Activated naive CD8-positive, alpha-beta T cell treated with anti-CD3 and anti-CD28 coated beads, Interleukin-2, amount 50 U/mL, for 16 hours (primary cell): ENCODE measurements at places on chromosomes 4 and X.

DNA sequence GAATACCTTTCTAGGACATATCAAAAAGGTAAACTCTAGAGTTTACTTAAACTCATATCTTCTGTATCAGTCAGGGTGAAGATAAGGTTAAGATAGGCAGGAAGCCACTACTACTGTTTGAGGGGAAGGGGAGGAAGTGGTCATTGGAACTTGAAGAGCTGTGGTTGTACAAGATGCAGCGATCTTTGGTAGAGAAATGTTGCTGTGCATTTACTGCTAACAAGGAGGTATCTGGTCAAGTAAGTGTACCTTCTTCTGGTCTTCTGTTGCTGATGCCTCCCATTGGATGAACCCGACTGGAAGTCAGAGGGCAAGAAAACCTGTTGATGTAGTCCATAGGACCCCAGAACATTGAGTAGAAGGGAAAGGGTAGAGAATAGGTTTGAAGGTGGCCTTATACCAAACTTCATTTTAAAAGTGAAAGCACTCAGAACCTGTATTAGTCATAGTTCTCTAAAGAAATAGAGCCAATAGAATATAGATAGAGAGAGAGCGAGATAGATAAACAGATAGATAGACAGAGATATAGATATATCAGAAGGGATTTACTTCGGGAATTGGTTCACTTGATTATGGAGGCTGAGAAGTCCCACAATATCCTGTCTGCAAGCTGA, 47.9 kb upstream of the TSPAN5 start:
- DNase-seq = no peak

GRCh38 chrX:53481093-53481492, 46.9 kb upstream of the HSD17B10 start:
- DNase-seq = no peak

DNA sequence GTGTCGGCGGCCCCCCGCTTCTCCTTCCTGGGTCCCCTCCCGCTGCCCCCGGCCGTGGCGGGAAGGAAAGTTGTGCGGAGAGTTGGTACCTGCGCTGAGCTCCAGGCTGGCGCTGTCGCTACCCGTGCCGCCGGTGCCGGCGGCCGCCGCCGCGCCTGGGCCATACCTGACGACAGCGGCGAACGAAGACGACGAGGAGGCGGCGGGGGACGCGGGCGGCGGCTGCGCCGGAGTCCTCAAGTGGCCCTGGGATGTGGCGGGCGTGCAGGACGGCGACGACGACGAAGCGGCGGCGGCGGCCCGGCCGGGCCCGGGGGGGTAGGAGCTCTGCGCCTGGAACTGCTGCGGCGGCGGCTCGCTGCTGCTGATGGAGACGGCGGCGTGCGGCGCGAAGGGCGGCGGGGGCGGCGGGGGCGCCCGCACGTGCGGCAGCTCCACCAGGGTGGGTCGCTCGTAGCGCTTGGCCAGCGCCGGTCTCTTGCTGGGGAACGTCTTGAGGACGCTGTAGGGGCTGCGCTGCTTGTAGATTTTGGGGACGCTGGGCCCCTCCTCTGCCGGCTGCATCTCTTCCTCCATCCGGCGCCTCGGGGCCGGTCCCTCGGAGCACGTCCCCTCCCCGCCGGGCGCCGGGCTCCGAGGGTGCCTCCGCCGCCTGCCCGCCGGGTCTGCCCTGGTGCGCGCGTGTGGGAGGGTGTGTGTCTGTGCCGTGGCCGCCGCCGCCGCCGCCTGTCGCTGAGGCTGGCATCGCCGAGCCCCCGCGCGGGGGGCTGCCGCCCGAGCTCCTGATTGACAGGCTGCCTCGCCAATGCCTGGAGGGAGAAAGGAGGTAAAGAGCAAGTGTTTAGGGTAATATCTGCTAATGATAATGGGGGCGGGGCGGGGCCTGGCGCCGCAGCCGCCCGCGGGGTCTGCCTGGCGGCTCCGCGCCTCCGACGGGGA, 618 bp downstream of the BEND4 start:
- DNase-seq = no peak

DNA sequence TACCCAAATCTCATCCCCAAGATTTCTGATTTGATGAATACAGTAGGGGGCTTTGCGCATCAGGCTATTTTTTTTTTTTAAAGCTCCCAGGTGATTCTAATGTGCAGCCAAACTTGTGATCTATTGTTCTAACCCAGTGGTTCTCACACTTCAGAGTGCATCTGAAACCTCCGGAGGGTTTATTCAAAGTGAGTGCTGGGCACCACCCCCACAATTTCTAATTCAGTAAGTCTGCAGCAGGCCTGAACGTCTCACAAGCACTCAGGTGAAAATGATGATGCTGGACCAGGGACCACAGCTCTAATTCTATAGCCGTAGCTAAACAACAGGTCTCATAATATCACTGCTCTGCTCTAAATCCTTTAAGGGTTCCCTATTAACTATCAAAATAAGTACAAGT, 211.4 kb downstream of the FMR1NB start:
- DNase-seq = no peak

- DNase-seq = no peak
Observed at GRCh38 chr4:86338989-86339388, 20.9 kb downstream of the MAPK10 start.

GRCh38 chr4:141238186-141238585, 17.5 kb downstream of the ZNF330 start:
- no peak for DNase-seq

GRCh38 chr4:9923195-9923812, 98.0 kb downstream of the SLC2A9 start:
- DNase-seq = no peak

DNA sequence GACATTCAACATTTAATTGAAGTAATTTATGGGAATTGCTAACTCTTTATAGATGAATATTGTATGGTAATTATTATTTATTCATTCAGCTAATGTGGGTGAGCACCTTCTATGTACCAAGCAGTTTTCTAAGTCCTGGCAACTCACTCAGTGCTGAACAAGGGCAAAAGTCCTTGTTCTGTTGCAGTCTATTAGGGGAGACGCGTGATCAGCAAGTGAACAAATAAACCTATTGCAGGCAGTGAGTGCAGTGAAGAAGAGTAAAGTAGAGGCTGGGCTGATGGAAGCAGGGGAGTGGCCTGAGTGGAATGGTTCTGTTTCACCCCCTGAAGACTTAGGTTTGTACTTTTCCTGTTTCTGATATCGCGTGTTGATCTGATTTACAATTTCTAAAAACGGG, 214.3 kb downstream of the RAPGEF2 start:
- DNase-seq = no peak

DNA sequence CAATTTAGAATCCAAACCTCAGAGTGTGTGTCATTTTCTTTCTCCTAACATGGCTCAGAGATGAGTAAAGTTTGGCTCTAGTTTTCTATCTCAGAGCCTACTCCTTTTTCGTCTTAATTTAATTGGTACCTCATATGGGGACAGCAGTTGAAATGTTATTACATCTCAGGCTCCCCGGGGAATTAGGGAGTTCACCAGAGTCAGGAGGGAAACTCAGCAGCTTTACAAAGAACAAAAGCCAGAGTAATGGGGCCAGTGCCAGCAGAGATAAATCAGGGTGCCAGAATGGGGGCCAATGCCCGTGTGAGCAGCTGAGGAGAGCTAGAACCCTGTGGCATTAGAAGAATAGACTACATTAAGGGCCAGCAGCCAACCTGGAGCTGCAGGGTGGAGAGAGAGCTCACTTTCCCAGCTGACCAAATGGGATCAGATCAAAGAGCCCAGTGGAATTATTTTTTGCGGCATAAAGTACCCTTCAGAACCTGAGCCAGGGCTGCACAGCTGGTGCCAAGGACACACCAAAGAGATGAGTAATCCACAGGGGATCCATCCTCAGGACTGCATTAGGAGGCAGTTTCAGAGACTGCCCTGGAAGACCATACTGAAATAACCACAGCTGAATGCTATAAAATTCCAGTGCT, 207.1 kb upstream of the DKK2 start:
- no peak for DNase-seq

DNA sequence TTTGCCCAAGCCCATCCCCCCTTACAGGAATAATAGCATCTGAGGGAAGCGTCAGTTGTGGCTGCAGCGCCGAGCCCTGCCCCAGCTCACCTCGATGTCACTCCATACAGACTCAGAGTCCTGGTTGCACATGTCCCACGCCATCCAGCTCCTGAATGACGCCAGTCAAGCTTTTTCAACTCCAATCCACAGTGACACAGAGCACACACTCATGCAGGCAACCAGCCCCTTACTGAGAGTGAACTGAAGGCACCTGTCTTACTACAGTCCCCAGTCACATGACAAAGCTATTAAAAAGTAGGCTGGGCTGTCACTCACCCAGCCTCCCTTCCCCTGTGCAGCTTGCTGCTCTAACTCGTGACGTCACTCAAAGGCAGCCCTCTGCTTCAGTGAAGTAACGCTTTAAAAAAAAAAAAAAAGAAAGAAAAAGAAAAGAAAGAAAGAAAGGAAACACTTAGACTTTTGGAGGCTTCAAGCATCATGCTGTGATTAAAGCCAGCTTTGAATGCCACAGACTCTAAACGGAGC, at the start of gene PPARGC1A:
Gene PPARGC1A (minus strand): TSS at position 234 of the 528 bp plus-strand sequence. CDS start 90 bp downstream, at position 144.
- no peak for DNase-seq

DNA sequence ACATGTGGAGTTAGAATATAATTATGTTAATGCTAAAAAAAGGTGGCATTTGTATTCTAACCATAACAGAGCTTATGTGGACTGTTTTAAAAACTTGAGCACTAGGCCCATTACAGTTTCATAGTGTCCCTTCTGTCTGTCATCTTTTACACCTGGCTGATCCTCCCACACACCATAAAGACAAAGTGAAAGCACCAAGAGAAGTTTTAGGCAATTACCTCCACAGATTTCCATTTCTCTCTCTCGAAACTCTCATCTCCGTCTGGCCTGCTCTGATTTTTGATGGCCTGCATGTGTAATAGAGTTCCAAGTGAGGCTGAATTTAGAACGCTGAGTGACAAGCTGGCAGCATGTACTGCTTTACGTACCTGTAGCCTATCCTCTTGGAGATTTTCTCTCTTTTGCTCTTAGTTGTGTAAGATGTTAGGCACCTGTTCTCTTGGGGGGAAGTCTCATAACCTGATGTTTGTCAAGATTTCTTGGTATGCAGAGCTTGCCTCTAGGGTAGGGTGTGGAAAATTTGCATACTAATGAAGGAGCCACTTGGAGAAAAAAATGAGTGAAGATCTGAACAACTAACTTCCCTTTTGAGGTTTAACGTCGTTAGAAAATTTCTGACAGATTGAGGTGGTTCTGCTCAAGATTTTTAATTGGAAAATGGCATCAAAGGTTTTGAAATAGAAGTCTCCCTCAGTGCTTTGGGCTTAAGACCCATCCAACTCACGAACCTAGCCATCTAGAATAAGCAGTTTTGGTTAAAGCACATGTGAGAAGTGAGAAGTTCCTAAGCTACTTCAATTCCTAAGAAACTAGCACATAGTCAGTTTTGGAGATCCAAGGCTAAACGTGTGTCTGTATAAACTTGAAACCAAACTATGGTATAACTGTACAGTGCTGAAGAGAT, 57.6 kb upstream of the RAP1GDS1 start:
- DNase-seq = no peak

DNA sequence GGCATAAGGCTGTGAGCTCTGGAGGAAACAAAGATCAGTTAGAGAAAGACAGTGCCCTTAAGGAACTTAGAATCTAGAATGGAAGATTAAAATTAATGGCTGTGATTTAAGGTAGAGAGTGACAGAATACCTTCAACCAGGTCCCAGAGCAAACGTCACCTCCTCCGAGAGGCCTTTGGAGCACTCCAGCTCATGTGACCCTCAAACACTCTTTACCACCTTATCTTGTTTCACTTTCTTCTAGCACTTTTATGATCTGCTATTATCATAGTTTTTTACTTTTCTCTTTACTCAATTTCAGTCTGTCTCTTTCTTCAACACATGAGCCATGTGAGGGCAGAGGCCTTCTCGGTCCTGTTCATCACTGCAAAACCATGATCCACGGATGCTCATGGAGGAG, 187.0 kb downstream of the SMIM20 start:
- DNase-seq = no peak

- no peak for DNase-seq
Observed at GRCh38 chr4:159232465-159233106, 129.7 kb downstream of the RAPGEF2 start.

- no peak for DNase-seq
Observed at GRCh38 chrX:65750674-65751469, 83.4 kb downstream of the MSN start.

GRCh38 chr4:56055027-56055977, 106.6 kb downstream of the CEP135 start:
- DNase-seq = no peak

DNA sequence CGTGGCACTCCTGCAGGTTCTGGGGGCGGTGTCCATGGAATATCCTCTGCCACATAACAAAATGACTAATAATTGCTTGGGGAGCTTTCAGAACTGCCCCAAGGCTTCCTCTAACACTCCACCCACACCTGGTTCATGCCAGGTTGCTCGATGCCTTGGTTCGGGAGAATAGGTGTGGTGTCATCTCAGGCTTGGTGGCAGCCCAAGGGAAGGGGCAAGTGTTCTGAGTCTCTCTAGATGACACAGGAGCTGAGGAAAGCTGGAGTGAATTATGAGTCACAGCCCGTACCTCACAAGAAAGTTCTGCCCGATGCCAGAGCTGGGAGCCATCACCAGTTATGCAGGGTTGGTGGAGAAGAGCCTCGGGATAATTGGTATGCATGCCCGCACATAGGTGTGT, 14.7 kb downstream of the FTSJ1 start:
- DNase-seq = no peak

DNA sequence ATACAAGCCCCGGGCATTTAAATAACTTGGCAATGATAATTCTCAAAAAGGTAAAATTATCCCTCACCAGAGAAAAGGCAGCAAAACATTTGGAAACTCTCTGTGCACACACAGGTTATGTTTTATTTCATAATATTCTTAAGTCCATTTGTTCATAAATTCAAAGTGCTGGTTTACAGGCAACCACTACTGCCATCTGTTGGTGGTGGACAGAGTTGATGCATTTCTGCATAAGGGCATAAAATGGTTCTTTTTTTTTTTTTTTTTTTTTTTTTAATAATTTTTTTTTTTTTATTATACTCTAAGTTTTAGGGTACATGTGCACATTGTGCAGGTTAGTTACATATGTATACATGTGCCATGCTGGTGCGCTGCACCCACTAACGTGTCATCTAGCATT, 31.5 kb upstream of the IL21 start:
- DNase-seq = no peak

DNA sequence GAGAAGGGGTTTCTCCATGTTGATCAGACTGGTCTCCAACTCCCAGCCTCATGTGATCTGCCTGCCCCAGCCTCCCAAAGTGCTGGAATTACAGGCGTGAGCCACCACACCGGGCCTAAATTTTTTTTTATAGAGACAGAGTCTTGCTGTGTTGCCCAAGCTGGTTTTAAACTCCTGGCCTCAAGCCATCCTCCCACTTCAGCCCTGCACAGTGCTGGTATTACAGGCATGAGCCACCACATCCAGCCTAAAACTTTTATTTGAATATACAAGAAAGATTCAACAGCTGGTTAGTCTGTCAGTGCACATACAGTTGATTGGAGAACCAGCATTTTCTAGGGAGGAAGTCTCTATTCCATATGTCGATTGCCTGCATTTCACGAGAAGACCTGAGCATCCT, 91.2 kb downstream of the LRP2BP start:
- DNase-seq = no peak

DNA sequence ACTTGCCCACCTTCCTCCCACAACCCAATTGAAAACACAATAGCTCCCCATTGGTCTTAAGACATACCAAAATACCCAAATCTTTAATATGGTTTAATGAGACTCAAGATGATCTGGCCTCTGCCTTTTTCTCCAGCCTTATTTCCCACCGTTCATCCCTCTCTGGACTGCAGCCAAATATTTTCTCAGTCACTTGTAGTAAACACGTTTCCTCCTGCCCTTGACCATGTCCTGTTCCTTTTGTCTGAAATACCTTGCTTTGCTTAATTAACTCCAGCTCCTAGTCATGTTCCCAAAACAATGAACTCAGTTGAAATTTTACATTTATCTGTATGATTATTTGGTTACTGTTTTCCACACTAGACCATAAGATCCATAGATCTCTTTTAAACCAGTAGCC, 8.4 kb upstream of the NUP54 start:
- DNase-seq = no peak
